Esophagus mucosa (tissue), 1 donor: ENCODE measurements at places on chromosomes 4 and X. TPM values are rescaled to one million over a fixed set of nuclear protein-coding genes. Genes with fewer than 3 reads are reported as not detected.

HMX1 gene
- not detected for total RNA-seq

GRCh38 chrX:115236560-115236959, 2.7 kb upstream of the LRCH2 start:
- ATAC-seq = no peak

DNA sequence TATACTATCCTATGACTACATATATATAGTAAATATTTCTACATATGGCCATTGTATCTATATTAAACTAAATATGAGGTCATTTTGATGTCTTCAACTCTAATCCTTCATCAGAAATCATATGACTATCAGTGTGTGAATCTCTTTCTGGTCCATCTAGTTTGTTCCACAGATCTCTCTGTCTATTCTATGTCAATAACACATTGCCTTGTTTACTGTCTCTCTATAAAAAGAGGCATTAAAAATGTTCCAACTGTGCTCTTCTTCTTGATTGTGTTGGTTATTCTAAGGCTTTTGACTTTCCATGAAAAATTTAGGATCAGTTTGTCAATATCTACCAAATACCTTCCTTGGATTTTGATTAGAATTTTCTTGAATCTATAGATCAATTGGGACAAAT, 338.3 kb upstream of the FSTL5 start:
- no peak for ATAC-seq

- ATAC-seq = peak; percentile 93
Measured at GRCh38 chrX:119235872-119236622, at the start of gene PGRMC1. PGRMC1 (plus strand) TSS chrX:119236285; CDS start chrX:119236364, 79 bp downstream.

PFKFB1 gene
- total RNA-seq = 0.36 TPM

GRCh38 chrX:146208821-146209220, 391.2 kb downstream of the SLITRK2 start:
- ATAC-seq = no peak

DNA sequence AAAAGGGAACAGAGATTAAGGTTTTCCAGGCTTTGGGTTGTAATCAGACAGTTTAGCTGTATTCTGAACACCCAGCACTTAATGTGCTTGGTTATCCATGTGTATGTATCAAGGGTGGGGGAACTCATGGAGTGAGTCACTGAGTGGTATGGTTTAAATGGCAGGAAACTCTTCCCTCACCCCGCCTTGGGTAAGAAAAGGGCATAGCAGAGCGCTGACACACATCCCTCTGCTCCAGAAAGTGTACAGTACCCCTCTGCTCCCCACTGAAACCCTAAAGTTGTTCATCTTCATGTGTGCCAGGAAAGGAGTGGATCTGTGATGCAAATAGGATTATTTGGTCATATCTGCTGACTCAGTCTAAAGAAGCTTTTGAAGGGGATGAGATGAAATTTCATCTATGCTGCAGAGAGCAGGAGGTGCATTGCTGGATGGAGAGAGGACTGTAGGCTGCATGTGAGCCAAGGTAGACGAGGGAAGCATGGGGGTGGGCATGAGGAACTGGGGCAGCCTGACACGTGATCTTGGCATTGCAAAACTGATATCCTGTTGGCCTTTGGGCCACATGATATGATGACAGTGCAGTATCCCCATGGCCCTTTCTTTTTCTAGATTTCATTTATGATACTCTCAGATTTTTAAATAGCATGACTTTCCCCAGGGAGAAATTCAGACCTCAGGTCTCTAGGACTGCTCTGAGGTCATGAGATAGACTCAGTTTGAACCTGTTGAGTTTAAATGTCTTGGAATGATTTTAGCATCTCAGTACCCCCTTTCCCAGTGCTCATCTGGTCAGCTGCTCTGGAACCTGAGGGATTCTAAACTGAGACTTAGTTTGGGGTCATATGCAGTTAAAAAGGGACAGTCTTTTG, 84.8 kb downstream of the TMEM164 start:
- peak; percentile 76 for ATAC-seq

GRCh38 chr4:26344901-26345564, 24.2 kb downstream of the RBPJ start:
- ATAC-seq = no peak

MAGEA12 gene
- not detected for total RNA-seq

DNA sequence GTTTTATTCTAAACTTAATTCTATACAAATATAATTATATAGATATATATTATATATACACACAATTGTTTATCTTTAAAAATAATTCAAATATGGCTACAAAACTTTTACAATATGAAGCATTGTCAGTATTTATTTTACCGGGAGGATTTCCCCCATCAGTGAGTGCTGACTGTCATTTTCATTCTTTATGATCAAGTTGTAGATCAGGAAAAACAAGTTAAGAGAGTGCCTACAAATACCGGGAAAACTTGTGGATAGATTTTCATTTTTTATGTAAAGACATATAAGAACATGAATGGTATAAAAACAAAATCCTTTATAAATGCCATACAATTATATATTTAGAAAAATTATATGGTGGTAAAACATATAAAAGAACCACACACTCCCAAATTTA, 37.8 kb downstream of the CLCN3 start:
- ATAC-seq = no peak

GRCh38 chrX:45660477-45660876, 459.8 kb upstream of the DIPK2B start:
- no peak for ATAC-seq

DNA sequence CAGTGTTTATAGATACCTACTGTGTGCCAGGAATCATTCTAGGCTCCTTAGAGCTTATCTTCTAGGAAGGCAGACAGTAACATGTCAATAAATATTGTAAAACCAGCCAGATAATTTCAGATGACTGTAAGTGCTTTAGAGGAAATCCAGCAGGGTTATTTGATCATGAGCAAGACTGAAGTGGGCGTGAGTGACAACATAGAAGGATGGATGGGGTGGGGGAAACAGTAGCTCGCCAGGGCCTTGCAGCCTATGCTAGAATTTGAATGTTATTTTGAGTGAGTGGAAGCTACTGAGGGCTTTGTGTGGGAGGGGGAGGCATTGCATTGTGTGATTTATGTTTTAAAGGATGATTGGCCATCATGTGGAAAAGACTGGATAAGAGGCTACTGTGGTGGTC, 6.7 kb downstream of the SRD5A3 start:
- ATAC-seq = no peak

DNA sequence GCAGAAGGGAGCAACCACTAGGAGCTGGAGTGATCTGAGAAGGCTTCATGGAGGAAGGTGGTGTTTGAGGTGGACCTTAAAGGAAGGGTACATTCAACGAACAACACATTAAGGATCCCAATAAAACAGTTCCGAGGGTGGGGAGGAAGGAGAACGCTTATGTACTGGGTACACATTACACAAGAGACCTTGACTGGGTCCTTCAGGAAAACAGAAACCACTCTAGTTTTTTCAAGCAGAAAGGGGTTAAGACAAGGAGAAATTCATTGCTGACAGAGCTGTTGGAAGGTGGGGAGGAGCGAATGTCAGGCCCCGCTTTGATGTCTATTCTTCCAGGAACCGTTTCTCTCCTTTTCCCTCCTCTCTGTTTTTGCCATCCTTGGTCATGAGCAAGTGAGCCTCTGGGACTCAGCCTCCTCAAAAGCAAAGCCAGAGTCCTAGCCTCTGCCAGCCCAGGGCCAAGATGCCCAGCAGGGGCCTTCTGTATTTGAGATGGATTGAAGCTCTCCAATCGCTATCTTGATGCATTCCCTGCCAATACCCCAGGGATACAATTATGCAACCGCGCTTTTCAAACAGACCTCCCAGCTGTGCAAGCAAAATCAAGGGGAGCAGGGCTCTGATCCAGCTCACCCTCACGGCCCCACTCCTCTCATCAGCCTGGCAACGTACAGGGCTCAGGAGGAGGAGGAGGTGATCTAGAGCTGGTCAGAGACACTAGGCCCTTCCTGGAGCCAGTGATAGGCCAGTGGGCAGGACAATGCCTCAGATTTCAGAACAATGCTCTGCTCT, 48.4 kb downstream of the ZBTB49 start:
- no peak for ATAC-seq

GABRG1 gene
- not detected for total RNA-seq

DNA sequence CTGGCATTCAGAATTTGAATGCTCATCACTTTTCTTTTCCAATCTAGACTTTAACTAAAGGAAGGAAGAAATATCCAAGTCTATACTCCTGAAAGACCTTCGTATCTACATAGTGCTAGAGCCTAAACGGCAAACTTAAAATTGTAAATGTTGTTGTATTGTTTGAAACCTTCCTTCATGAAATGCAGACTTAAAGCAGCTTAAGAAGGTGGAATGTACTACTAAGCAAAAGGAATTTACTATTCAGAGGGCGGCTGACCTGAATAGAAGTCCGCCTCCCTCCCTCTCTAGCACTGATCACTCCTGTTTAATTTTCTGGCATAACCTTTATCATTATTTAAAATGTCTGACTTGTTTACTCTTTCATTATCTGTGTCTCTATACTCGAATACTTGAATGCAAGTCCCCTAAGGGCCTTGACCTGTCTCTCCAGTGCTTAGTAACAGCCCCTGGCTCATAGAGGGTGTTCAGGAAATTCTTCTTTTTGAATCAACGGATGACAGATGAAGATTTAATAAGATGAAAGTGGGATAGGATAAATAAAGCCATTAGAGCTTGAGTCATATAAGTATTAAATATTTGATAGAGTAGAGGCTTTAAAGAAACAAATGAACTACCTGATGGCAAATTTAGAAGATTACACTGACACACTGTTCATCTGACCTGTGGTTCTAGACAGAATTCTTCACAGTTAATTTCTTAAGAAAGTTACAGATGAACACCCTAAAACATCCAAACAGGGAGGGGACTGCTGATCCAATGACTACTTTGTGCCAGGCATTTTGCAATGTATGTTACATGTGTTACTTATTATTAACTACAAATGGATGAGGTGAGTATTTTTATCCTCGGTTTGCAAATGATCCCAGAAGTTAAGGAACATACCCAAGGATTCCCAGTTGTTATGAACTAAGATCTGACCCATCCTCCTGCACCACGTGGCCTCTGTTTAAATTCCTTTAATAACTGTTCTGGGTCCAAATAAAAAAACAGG, 20.2 kb upstream of the RBPJ start:
- no peak for ATAC-seq

- ATAC-seq = no peak
Measured at GRCh38 chr4:155624478-155624877, 42.2 kb upstream of the GUCY1A1 start.

TMEM271 gene
- not detected for total RNA-seq

DNA sequence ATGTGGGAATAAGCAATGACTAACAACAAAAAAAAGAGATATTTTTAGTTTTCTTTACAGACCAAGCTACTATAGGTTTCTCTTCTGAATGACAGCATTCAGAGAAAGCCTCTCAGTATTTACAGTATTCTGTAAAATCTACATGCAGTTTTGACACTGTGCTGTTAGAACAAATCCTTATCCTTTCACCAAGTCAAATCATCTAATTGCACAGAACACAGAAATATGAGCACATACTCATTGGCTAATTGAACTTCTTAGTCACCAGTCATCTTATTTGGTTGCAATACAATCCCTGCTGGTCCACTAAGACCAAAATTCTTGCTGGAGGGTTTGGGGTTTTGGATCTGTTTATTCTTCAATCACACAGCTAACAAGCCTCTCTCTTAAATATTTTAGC, 5.7 kb downstream of the ACOT9 start:
- no peak for ATAC-seq

RXFP1 gene
- total RNA-seq = 0.12 TPM

- ATAC-seq = no peak
Measured at GRCh38 chrX:149699761-149700160, 12.1 kb upstream of the MAGEA11 start.

DNA sequence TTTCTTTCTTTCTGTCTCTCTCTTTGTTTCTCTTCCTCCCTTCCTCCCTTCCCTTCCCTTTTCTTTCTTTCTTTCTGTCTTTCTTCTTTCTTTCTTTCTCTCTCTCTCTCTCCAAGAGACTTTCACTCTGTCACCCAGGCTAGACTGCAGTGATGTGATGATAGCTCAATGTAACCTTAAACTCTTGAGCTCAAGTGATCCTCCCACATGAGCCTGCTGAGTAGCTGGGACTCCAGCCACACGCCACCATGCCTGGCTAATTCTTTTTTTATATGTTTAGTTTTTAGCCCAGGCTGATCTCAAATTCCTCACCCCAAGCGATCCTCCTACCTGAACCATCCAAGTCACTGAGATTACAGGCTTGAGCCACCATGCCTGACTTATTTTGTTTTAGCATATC, 64.3 kb upstream of the EMCN start:
- ATAC-seq = no peak

SORCS2 gene
- total RNA-seq = 5.0 TPM

- ATAC-seq = no peak
Measured at GRCh38 chr4:152112887-152113286, 352.1 kb upstream of the GATB start.

FANCB gene
- total RNA-seq = 2.8 TPM

DNA sequence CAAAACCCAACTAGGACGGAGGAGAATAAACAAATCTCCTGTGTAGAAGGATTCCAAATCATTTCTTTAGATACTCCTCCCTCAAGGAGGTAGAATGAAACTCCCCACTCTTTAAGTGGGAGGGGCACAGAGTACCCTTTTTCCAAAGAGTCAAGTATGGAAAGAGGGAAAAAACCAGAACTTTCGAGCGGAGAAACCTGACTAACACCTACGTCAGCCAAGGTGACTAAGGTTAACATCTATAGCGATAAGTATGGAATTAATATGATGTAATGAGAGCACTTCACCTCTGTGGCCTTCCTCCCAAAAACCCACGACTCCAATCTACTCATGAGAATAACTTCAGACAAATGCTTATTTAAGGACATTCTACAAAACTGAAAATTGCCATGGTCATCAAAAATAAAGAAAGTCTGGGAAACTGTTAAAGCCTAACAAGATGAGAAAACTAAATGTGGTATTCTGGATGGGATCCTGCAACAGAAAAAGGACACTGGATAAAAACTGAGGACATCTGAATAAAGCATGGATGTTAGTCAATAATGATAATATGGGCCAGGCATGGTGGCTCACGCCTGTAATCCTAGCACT, 157.0 kb upstream of the MAP3K15 start:
- no peak for ATAC-seq

RBM3 gene
- 273 TPM for total RNA-seq

CXCL8 gene
- 3.2 TPM for total RNA-seq

SLC26A1 gene
- not detected for total RNA-seq

TRO gene
- total RNA-seq = 2.7 TPM

SLC38A5 gene
- total RNA-seq = 13.6 TPM

DNA sequence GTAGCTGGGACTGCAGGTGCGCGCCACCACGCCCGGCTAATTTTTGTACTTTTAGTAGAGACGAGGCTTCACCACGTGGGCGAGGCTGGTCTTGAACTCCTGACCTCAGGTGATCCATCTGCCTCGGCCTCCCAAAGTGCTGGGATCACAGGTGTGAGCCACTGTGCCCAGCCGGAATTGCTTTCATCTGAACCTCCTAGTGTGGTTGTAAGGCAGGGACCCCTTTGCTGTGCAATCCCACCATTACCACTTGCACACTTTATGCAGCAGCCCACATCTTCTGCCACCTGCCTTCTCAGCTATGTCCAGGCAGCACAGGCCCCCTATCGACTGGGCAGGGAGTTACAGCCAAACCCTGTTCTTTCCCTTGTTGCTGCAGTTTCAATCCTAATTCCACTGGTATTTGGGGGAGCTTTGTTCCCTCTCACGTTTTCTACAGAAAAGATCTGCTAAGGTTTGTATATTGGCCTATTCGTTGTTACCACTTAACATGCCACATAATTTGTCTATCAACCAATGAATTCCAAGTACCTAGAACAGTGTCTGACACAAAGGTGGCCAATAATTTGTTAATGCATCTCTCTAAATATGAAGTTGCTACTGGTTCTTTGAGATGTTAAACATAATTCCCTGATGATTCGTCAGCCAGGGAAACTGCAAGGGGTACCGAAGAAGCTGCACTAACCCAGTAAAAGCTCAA, 6.5 kb downstream of the RPL39 start:
- ATAC-seq = peak; percentile 33

- no peak for ATAC-seq
Measured at GRCh38 chr4:159150821-159151390, 48.0 kb downstream of the RAPGEF2 start.

SYTL4 gene
- total RNA-seq = 2.9 TPM
